Esophagus mucosa (tissue), 1 donor: ENCODE measurements at places on chromosomes 12 and 14.
A peak's percentile ranks its signal among the peaks of the same experiment; 100 is the strongest.

DNA sequence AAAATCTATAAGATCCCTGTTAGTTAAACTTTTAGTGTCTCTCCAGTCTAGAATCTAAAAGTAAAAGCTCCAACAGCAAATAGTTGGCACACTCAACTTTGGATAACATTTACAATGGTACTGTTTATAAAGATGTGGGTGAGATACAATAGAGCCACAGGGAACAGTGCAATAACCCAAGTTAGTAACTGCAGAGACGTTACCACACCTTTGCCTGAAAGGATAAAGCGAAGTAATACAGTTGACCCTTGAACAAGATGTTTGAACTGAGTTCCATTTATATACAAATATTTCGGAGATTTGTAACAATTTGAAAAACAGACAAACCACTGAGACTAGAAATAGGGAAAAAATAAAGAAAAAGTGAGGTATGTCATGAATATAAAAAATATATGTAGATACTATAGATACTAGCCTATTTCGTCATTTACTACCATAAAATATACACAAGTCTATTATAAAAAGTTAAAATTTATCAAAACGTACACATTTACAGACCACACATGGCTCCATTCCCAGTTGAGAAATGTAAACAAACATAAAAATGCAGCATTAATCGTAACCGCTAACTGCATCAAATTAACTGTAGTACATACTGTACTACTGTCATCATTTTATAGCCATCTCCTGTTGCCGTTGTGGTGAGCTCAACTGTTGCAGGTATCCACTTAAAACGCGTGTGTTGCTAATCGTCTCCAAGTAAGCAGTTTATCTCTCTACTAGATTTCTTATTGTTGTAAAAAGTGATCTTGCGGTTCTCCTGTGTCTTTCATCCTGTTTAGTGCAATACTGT is 56.5 kb upstream of the HIF1A start:
- ATAC-seq, result no peak

DNA sequence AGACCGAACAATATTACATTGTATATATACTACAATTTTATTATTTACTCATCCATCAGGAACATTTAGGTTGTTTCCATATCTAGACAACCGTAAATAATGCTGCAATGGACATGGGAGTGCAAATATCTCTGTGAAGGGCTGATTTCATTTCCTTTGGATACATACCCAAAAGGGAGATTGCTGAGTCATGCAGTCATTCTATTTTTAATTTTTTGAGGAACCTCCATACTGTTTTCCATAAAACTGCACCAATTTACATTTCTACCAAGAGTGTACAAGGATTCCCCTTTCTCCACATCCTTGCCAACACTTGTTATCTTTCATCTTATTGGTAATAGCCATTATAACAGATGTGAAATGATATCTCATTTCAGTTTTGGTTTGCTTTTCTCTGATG is 84.7 kb downstream of the SLC41A2 start:
- ATAC-seq, result no peak

DNA sequence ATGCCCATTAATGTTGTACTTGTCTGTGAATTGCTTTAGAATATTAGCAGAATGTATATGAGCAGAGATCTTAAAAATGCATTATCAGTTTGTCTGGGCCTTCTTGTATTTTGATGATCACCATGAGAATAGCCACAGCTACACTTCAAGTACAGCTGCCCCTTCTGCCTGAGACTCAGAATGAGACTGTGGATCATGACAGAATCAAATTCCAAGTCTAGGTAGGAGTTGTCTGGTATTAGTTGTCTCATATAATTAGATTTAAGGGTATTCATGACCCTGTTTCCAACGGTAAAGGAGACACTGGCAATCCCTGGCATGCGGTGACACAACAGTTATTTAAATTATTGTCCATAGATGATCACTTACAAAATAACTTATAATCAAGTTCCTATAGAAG is 18.3 kb upstream of the SMIM10L1 start:
- no peak for ATAC-seq

- no peak for ATAC-seq
These were observed 450.5 kb downstream of the TMEM117 start for GRCh38 chr12:44286336-44286735.

GRCh38 chr14:105334383-105335230 is 20.1 kb downstream of the PACS2 start:
- peak; percentile 14 for ATAC-seq

DNA sequence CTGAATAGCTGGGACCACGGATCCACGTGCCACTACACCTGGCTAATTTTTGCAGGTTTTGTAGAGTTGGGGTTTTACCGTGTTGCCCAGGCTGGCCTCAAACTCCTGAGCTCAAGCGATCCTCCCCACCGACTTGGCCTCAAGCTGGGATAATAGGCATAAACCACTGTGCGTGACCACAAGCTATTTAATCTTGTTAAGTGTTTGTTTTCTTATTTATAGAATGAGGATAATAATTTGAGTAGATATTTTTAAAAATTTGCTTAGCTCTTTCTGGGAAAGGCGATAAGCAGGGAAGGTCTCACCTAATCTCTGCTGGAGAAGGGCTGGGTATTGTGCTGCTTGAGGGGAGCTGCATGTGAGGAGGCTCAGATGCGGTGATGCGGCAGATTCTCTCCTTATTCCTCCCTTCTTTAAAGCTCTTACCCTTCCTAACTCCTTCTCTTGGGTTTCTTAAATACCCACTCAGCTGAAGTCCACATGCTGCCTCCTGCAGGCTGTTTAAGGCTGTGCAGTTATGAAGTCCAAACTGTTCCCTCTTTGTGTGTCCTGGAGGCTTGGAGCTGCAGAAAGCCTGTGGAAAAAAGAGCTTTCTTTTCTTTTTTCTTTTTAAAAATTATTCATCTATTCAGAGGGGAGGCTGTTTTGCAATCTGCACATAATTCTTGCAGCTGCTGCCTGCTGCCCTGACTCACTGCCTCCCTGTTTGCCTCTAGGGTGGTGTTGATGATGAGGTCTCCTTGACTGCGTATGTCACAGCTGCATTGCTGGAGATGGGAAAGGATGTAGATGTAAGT is 37.9 kb downstream of the A2ML1 start:
- peak; percentile 46 for ATAC-seq

DNA sequence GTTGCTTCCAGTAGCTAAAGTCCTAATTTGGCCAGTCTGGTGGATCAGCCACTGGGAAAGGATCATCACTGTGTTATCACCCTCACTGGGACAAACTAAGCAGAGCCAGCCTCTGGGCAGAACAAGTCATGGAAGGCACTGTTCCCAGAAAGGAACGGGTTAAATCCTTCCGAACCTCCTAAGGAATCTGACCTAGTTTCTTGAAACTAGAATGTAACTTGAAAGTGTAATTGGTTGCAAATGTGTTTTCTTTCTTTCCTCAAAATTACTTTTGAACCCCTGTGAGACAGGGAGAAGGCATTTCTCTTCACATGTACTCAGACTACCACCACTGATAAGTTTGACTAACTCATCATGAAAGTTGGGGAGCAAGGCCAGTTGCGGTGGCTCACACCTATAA is 18.7 kb upstream of the KICS2 start:
- ATAC-seq, result no peak

DNA sequence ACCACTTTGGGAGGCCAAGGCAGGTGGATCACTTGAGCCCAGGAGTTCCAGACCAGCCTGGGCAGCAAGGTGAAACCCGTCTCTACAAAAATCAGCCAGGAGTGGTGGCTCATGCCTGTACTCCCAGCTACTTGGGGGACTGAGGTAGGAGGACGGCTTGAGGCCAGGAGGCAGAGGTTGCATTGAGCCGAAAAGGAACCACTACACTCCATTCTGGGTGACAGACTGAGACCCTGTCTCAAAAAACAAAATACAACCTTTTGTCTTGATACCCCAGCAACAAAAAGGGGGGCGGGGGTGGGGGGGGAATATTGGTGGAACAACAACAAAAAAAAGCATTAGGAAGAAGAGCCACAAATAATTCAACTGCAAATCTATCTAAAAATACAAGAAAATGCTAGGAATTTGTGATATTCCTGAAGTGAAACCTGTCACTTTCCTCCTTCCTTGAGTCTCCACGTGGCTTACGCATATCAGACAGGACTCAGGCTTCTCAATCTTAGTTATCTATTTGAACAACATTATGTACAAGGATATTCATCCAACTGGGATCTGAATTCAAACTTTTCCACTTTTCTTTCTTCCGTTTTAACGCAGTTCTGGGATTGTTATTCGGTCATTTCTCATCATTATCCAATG is 1.3 kb downstream of the R3HDM2 start:
- no peak for ATAC-seq

DNA sequence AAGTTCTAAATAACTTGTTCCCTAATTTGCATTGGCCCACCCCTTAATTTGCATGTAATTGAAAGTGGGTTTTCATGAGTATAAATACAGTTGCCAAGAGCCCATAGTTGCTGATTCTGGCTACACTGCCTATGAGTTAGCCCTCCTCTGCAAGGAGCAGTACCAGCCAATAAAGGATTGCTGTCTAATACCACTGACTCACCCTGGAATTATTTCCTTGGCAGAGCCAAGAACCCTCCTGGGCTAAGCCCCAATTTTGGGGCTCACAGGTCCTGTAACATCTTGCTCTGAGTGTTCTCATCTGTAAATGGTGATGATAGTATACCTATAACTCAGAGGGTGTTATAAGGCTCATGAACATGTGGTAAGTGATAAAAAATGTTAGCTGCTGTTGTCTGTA is 6.8 kb downstream of the TTC8 start:
- peak; percentile 94 for ATAC-seq

DNA sequence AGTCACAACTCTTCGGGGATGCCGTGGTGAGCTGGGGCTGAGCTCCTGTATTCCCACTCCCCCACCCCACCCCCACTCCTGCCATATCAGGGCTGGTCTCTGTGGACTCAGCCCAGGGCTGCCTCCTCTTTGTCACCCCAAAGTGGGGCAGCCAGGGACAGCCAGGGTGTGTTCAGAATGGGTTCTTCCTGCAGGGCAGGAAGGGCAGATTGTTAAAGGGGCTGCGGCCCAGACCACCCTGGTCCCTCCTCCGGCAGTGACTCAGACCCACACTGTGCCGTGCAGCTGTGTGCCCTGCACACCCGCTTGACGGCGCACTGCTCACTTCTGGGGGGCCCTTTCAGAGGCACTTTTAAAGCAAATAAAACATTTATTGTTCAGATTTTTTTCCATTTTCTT is 9.3 kb downstream of the SLC48A1 start:
- ATAC-seq, result peak; percentile 24

DNA sequence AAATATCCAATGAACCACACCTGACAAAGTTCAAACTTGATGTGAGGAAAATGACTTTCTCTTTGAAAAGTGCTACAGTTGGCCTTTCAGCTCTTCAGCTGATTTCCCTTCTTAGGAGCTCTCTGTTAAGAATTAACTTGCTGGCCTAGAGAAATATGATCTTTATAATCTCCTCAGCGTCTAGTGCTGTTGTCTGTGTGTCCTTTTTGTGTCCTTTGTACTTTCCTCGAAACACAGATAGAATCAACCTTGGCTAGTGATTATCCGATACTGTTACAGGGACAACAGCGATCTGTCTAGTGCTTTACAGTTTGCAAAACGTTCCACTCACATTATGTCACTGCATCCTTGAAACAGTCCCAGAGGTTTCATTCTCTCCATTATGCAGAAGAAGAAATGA is 162.8 kb upstream of the RMST start:
- ATAC-seq, result no peak

DNA sequence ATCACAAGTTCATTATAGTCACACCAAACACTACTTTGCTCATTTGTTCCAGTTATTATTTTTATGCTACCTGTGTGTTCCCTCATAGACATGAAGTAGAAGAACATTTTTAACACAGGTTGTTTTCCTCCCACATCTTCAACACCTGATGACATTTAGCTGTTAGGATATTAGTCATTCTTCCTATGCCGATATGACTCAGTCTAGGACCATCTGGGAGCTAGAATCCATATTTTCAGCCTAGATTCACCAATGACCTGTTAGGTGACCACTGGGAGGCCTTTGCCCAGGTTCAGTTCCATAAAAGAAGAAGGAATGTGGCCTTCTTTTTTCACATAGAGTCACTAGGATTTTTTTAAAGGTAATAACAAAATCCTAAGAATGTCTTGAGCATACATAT is 222.8 kb downstream of the C12orf42 start:
- ATAC-seq, result no peak

DNA sequence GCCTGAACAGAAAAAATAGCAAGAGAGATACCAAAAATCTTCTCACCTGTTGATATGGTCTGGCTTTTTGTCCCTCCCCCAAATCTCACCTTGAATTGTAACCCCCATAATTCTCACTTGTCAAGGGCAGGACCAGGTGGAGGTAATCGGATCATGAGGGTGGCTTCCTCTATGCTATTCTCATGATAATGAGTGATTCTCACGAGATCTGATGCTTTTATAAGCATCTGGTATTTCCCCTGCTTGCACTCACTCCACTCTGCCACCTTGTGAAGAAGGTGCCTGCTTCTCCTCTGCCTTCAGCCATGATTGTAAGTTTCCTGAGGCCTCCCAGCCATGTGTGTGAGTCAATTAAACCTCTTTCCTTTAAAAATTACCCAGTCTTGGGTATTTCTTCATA is 291.2 kb downstream of the CPNE8 start:
- no peak for ATAC-seq
